Hematopoietic multipotent progenitor cell (in vitro differentiated cells): ENCODE measurements at places on chromosomes 6 and 20.

- DNase-seq: no peak
Measured at GRCh38 chr6:159973951-159974350, 5.1 kb downstream of the IGF2R start.

GRCh38 chr6:137201006-137201405 lies 18.2 kb downstream of the IFNGR1 start:
- no peak for DNase-seq

GRCh38 chr20:24892522-24892921 lies 56.5 kb upstream of the CST7 start:
- DNase-seq: no peak

DNA sequence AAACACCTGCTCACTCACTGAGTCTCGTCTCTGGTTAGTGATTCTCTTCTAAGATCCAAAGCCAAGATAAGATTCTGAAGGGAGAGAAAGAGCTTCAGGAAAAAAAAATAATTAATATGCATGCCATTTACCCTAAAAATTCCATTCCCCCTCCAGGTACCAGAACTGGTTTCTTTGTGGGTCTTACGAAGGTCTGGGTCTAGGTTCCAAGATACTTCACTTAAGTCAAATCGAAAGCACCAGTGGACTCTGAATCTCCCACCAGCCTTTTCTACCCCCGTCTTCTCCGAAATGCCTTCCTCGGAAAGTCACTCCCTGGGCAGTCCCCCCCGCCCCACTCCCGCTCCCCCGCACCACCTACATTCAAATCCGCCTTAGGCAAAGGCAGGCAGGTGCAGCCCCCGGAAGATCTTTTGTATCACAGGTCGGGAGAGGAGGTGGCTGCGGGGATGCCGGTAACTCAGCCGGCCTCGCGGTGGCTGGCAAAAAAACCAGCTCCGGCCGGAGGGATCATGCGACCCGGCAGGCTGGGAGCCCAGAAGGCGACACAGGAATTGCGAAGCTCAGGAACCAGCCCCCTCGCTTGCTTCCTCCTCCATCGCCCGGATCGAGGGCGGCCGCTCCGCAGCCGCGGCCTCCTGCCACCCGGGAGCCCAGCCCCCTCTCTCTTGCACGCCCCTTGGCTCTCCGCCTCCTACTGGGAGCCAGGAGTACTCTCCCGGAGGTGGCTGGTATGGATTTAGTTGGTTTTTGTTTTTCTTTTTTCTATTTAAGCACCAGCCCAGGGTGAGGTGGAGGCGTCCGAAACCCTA lies at the start of gene BCL2L1:
BCL2L1 (minus strand) TSS at position 612 of the 812 bp plus-strand sequence. CDS start 650 bp downstream, outside the sequence.
- peak; percentile 21 for DNase-seq

- no peak for DNase-seq
Measured at GRCh38 chr6:113920663-113921267, 50.2 kb downstream of the HDAC2 start.

DNA sequence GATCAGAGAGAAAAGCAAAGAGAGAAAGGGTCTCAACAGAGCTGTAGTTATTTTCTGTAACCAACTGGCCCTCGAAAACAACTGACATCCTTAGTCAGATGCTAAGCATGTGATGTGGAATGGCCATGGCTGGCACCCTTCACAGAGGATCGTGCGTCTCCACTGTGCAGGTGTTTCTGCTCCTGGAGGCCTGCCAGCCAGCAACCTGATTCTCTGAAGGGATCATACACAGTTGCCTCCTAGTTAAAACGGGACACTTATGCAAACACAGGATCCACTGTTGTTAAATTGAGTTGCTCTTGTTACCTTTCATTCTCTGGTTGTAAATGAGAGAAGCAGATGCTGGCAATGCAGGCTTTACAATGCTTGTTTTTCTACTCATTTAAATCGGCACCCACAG lies 148.5 kb downstream of the HDGFL1 start:
- no peak for DNase-seq

GRCh38 chr6:145112711-145113148 lies 622.6 kb downstream of the EPM2A start:
- no peak for DNase-seq

DNA sequence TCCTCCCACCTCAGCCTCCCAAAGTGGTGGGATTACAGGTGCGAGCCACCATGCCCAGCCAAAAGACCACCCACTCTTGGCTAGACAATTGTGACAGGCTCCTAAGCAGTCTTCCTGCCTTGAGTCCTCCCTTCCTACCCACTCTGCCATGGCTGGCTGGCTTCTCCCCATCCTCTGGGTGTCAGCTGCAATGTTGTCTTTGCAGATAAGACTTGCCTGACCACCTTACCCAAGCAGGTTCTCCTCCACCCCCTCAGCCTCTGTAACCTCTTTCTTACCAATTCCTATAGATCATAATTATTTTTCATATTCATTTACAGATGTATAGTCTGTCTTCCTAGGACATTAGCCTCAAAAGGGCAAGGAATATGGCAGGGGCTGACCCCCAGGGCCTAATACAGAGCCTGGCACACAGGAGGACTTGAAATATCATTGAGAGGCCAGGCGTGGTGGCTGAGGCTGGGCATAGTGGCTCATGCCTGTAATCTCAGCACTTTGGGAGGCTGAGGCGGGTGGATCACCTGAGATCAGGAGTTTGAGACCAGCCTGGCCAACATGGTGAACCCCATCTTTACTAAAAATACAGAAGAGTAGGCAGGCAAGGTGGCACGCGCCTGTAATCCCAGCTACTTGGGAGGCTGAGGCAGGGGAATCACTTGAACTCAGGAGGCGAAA lies 28.7 kb upstream of the SPAG4 start:
- DNase-seq: no peak

- DNase-seq: no peak
Measured at GRCh38 chr6:37279366-37280134, 21.6 kb upstream of the TMEM217 start.

DNA sequence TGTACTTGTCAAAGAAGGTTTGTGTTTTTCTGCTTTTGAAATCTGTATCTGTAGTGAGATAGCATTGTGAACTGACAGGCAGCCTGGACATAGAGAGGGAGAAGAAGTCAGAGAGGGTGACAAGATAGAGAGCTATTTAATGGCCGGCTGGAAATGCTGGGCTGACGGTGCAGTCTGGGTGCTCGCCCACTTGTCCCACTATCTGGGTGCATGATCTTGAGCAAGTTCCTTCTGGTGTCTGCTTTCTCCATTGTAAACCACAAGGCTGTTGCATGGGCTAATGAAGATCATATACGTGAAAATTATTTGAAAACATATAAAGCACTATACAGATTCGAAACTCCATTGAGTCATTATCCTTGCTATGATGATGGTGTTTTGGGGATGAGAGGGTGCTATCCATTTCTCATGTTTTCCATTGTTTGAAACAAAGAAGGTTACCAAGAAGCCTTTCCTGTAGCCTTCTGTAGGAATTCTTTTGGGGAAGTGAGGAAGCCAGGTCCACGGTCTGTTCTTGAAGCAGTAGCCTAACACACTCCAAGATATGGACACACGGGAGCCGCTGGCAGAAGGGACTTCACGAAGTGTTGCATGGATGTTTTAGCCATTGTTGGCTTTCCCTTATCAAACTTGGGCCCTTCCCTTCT lies 18.4 kb downstream of the CD83 start:
- no peak for DNase-seq

GRCh38 chr6:11209906-11210305 lies 22.6 kb downstream of the NEDD9 start:
- no peak for DNase-seq

GRCh38 chr20:13852306-13852705 lies 67.5 kb downstream of the NDUFAF5 start:
- no peak for DNase-seq

DNA sequence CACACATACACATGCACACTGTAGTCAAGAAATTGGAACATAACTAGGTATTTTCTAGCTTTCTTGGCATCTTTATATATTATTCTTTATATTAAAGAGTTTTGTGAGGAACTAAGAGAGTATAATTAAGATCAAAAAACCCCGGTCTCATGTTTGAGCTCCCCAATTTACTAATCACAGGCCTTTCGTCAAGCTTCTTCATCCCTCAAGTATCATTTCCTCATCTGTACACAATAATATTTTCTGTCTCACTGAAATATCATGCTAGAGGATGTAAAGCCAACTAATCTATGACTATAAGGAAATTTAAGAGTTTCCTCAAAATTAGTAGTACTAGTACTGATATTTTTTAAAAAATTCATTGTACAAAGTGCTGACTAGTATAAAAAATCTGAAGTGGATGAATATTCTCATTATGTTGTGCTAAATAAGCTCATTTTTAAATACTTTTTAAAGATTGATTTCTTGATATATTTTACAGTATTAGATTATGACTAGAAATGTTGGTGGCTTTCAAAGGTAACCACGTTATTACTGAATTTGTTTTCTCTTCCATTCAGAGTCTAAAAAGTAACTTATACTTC lies 28.0 kb downstream of the PEX3 start:
- no peak for DNase-seq

DNA sequence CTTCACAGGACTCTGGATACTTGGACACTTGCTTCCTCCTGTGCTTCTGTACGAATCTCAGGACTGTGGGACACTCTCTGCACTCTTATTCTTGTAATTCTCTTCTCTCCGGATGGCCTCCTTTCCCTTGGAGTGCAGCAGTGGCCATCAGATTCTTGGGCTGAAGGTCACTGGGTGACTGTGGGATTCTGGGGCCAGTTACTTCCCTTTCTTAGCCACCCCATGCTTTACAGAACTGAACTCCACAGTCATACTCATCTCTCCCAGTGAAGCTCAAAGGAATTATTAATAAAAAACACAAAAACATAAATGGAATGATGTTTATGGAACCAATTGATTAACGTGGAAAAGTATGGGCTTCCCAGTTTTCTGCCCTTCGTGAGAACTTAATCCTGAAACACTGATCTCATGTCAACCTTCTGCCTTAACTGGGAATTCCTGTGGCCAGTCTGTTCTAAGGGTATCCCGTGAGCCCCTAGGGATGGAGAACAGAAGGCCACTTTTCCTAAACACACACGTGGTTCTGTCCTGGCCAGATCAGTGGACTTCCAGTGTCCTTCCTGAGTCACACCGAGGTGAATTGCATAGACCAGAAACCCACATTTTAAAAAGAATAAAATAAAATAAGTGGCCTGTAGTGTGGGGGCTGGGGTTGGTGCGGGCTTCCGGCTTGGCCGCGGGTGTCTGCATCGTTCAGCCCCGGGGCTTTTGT lies 23.6 kb upstream of the HLA-E start:
- no peak for DNase-seq

GRCh38 chr20:57947421-57948179 lies 237.8 kb upstream of the PMEPA1 start:
- no peak for DNase-seq

DNA sequence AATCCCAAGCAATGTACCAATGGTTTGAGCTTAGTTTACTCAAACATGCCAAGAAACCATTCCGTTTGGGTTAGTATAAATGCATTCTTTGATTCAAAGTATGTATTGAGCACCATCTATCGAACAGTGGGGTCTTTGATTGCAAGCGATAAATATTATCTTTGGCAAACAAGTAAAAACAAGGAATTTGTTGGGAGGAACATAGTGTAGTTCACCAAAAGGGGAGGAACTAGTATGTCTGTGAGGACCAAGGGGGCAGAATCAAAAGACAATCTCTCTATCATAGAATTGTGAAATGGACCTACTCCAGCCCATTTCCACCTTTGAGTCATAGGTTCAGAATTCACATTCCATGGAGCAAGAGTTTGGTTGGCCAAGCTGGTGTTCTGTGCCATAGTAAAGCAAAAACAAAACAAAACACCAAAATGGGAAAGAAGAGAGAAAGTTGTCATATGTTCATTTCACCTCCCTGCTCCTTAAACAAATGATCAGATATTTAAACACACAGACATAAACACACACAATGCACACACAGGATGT lies 266.0 kb downstream of the TSHZ2 start:
- DNase-seq: no peak

DNA sequence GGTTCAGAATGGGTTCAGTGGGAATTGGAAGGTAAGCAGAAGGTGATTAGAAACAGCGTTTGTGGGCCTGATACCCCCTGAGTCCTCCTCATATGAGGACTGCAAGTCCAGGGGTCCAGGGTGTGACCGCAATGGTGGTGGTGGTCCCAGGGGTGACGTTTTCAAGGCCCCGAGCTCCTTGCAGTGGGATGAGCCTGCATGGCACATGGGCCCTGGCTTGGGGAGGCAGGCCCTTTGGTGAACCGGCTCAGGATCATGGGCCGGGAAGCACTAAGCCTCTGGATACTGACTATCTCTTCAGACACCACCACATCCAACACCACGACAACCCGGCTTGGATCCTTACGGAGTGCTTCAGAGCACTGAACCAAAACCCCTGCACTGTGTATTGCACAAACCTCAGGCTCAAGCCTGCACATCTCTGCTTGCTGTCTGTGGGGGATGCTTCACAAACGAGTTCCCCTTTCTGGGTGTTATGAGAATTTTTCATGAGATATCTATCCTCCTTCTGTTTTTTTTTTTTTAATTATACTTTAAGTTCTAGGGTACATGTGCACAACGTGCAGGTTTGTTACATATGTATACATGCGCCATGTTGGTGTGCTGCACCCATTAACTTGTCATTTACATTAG lies 67.9 kb downstream of the STK35 start:
- no peak for DNase-seq

GRCh38 chr6:148166339-148166968 lies 176.2 kb upstream of the SASH1 start:
- DNase-seq: no peak

GRCh38 chr6:56699066-56699654 lies 56.5 kb upstream of the DST start:
- DNase-seq: no peak

DNA sequence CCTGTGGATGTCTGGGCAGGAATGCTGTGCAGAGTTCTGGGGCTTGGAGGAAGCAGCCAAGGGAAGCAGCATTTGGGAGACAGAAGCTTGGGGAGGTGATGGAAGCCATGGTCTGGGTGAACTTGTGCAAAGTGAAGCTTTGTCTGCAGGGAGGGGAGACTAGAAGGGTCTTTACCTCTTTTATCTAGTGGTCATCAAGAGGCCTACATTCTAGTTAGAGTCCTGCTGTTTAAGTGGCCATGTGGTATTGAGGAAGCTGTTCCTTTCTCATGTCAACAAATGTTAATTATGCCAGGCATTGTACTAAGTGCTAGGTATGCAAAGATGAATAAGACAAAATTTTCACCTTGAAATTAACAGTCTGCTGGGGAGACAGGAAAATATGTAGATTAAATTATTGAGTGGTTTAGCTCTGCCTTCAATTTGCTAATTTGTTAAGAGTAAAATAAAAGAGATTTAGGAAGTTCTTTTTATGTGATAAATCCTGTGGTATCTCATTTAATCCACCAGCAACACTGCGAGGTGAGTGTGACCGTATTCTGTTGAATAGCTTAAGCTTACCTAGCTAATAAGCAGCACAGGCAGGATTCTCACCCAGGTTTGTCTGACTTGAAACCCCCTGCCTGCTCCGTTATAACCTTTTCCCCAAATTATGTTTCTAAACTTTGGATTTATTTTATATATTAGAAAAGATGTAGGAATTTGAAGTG lies 43.1 kb downstream of the ARID1B start:
- no peak for DNase-seq

GRCh38 chr6:18414116-18414515 lies 27.0 kb downstream of the RNF144B start:
- DNase-seq: no peak

GRCh38 chr20:25033265-25033923 lies 24.5 kb downstream of the ACSS1 start:
- no peak for DNase-seq

- no peak for DNase-seq
Measured at GRCh38 chr6:107666084-107666980, 157.8 kb downstream of the SCML4 start.
